ENCODE measurements at places on chromosomes 12 and 14. TPM values are rescaled to one million over a fixed set of nuclear protein-coding genes. Genes with fewer than 3 reads are reported as not detected.

DNA sequence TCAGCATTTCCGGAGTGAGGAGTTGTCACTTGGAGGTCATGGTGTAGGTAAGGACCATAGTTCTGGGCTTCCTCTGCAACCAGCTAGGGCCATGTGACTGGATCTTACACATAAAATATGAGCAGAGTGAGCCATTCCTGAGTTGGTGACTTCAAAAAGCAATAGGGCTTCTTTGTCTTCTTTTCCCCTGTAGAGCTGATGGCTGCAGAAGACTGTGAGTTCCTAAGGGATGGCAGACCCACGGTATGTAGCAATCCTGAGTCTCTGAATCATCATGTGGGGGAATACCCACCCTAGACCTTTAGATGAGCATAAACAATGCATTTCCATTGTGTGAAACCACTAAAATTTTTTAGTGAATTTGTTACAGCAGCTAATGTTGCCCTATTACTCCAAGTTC is 151.1 kb upstream of the TBX3 start:
- 0 out of 2 replicates have a peak, but pooled peaks cover 9% of the 10 kb centered on the region for H3K27me3 ChIP-seq
- H3K4me3 ChIP-seq: no peak overlapping the region
- H3K27ac ChIP-seq: no peak overlapping the region
- no peak for DNase-seq

The PTPRB gene
- total RNA-seq: 0.17 TPM

The GNB3 gene
- 8.7 TPM for total RNA-seq

DNA sequence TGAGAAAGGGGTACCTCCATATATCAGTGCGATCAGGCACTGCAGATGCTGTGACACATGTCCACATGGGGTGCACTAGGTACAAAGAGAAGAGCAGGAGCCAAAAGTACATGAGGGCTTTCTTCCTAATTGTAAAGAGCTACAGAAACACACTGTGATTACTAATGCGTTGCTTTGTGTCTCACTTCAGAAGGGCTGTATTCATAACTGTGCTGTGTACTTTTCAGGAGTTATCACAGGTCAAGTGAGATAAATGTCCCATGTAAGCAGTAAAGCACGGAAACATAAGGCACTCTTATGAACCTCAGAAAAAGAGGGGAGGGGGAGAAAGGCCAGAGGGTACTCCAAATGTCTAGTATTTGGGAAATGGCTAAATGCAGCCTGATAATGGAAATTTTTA is 10.6 kb downstream of the SPRING1 start:
- H3K27ac ChIP-seq: no peak overlapping the region
- no peaks in the 10 kb centered on the region for H3K36me3 ChIP-seq
- no peak overlapping the region for H3K4me3 ChIP-seq

GRCh38 chr14:54338696-54339317 is 58.0 kb upstream of the CDKN3 start:
- no peaks in the 10 kb centered on the region for H3K27me3 ChIP-seq
- no peak overlapping the region for H3K4me3 ChIP-seq
- no peaks in the 10 kb centered on the region for H3K36me3 ChIP-seq
- H3K27ac ChIP-seq: no peak overlapping the region
- H3K4me1 ChIP-seq: peaks cover 18% of the 10 kb centered on the region

DNA sequence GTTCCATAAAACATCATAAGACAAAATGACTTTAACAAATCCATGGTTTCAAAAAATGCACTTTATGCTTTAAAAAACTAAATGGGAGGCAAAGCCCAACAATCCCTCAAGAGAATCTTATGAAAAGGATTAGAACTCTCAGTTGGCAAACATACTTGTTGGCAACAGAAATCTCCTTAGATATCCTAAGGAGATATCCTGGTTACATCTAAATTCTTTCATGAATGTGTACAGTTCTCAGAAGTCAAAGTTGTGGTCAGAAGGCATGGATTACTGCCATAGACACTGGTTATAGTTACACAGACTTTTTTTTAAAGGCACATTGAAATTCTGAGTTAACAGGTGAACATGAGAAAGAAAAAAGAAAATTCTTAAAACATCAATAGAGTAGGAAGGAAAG is 17.5 kb upstream of the ISM2 start:
- H3K4me1 ChIP-seq: no peaks in the 10 kb centered on the region
- peaks cover 11% of the 10 kb centered on the region for H3K36me3 ChIP-seq

DNA sequence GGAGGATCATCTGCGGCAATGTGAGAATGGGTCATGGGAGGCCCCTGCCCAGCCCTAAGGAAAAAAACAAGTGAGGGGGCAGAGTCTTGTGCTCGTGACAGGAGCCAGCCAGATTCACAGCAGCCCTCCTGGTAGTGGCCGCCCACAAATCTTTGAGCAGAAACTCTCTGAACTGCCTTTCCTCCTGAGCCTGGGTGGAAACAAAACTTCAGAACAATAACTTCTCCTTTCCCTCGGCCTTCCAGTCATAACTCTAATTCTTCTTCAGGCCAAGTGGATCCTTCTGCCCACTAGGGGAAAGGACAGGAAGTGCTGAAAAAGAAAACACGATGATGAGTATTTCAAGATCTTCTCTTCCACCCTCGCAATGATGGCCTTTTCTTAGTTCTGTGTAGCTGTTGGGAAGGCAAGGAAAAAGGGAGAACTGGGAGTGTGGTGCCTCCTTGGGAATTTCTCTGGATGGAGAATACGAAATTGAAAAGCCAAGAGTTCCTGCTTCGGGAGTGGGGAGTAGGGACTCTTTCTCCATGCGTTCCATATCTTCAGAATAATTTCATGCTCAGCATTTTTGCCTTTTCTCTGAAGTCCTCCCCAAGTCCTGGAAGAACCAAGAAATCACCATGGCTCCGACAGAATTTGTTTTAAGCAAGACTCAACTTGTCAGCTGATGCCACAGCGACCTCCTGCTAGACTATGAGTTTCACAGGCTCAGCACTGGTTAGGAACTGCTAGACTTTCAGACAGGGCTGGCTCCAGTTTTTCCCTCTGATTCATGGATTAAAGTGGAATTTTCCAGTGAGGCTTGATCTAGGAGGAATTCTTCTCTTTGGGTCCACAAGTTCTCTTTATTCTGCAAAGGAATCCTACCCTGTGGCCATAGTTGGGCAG is 188.9 kb downstream of the CAND1 start:
- no peak overlapping the region for H3K27ac ChIP-seq
- H3K4me1 ChIP-seq: no peaks in the 10 kb centered on the region
- H3K36me3 ChIP-seq: no peaks in the 10 kb centered on the region
- no peaks in the 10 kb centered on the region for H3K27me3 ChIP-seq

The TAS2R9 gene
- not detected for total RNA-seq

Measured in HCT116 (cell line).